ENCODE measurements at places on chromosomes 3 and 15.

GRCh38 chr3:153244961-153245360, 82.9 kb downstream of the RAP2B start:
- no peak for DNase-seq

GRCh38 chr15:33182278-33182905, 12.1 kb downstream of the FMN1 start:
- DNase-seq: no peak

DNA sequence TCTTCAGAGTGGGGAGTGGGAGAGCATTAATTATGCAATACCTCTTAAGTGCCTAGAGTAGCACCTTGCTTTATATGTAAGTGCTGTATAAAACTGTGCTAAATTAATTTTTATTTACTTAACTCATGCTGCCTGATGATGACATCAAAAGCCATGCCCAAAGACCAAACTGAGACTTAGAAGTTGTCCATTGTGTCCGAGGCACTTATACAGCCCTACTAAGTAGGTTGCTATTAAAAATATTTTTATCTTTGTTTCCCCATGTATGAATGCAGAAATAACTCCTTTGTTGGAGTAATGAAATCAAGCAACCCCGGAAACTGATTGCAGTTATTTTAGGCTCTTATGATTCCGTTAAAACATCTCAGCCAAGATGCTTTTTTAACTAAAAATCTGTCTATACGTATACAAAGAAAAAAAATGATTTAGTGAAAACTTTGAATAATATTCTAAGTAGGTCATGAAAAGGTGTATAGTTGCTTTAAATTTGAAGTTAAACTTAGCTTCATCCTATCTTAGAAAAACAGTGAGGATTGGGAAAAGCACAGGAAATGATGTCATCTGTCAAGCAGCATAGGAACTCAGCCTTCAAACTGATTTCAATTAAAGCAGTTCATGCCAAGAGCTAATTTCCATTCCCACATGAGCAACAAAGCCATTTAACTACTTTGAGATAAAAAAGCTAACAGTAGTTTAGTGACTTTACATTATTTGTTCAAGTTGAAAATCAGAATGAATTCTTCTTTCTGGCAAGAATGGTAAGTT, 43.0 kb downstream of the FBN1 start:
- no peak for DNase-seq

DNA sequence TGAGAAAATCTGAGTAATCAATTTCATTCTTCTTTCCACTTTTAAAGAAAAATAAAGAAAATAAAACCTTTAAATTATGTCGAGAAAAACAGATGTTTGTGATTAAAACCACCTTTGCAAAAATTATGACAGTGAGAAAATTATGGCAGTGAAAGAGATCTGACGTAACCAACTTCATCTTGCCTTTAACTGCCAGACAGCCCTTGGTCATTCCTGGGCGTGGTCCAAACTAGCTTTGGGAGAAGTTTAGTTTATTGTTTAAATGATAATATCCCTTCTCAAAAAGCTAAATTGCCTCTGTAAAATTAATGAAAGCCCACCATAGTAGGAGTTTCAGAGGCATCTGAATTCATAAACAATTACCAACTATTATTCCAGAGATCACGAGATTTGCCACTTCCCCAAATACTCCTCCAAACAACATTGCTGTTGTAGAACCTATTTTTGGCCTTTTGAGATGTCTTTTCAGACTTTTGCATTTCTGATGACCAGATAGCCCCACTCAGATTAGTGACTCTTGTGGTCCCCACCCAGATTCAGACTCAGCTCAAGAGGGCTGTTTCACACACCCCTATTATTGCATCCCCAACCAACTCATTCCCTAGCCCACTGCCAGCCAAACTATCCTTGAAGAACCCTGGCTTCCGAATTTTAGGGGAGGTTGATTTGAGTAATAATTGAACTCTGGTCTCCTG, 664.4 kb upstream of the CBLB start:
- DNase-seq: no peak

Data from CD4-positive, alpha-beta T cell (primary cell).